Activated CD4-positive, alpha-beta T cell treated with anti-CD3 and anti-CD28 coated beads, Interleukin-2, amount 50 U/mL, for 1 hour (primary cell): ENCODE measurements at places on chromosomes 5 and 9.

GRCh38 chr5:135584918-135585317 is 6.1 kb upstream of the CXCL14 start:
- no peak for DNase-seq

DNA sequence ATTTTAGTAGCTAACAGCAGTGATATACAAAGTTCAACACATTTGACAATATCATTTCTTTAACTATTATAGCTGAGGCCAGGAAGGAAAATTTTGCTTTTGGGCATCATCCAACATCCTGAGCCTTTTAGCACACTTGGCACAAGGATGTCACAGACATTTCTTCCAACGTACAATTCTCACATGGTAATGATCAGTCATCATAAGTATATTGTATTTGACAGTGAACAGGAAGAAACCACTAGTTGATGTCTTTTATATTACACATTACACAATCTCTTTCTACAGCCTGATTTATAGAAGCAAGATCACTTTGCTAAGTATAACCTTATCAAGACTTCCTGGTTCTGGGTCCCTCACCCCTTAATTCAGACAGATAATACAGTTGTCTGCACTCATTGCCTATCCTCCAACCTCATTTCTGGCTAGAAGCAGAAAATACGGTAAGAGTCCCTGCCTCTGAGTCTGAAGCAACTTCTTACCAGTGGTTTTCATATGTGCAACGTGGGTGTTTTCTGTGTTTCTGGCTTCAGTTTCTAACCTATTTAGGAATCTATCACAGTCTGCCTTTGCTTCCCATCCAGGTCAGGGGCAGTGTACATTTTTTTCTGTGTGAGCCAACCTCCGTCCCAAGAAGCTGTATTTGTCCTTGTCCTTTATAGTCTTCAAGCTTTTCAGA is 167.8 kb downstream of the PAM start:
- DNase-seq: no peak

DNA sequence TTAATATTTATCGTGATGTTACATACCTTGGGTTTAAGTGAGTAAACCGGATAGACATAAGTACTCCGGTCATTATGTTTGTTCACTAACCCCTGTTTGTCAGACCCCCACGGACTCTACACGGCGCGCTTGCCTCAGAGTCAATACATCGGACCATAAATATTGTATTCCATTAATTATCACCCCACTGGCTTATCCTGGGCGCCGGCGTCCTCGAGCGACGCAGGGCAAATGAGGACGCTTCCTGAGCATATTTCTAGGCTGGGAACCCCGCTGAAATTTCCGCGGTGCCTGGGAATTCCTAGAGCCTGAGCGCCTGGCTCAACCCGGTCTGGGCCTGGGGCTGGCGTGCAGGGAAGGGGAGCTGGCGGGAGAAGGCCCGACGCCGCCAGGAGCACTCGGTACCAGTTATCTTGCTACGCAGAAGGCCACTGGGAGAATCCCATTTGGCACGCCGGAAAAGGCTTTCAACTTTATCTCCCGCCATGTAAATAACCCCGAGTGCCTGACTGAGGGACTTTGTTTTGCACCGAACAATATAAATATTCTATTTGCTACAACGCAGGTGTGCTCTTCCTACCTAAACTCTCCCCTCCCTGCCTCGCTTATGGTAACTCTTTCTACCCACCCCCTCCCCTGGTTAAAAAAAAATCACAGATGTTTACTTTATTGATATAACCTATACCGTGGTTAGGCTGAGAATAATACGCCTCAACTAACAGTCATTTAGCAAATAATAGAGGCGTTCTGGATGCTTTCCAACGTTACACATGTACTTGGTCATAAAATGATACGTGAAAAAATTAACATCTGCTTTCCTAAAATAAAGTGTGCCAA is 19.4 kb downstream of the NR2F1 start:
- DNase-seq: no peak

- DNase-seq: no peak
Measured at GRCh38 chr5:32551865-32552264, 33.5 kb upstream of the SUB1 start.

DNA sequence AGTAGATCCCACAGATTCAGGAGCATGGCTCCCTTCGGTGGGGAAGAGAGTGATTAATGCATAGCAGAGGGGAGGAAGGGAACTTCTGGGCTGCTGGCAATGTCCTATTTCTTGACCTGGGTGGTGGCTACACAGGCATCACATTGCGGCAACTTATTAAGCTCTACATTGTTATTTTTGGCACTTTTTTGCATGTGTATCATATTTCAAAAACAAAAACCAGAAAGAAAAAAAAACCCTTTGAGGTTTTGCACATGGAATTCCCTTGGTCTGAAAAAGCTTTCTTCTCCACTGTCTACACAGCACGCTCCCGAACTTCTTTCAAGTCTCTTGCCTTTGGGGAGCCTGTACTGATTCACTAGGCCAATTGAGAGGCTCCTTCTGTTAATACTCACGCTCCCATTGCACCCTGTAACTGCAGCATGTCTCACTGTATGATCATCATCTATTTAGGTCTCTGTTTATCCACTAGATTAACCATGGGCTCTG is 25.1 kb downstream of the CEMIP2 start:
- DNase-seq: no peak

DNA sequence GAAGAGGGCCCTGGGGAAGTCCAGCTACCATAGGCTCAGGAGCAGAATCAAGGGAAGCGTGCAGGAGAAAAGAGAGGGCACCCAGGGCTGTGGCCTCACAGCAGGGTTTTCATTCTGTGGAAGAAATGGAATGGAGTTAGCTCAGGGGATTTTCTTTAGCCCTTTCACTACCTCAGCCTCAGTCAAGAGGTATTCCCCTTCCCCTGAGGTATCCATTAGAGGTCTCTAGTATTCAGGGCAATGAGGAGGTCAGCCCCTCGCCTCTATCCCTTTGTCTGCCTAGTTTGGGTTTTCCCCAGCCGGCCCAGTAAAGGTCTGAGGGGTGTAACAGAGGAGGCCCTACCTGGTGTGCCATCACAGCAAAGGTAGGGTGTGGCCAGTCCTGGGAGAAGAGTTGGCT is 21.5 kb downstream of the GFRA3 start:
- DNase-seq: no peak

- DNase-seq: no peak
Measured at GRCh38 chr9:14066831-14067230, 247.1 kb downstream of the NFIB start.

GRCh38 chr5:32733590-32734340 is 22.6 kb downstream of the NPR3 start:
- DNase-seq: no peak

DNA sequence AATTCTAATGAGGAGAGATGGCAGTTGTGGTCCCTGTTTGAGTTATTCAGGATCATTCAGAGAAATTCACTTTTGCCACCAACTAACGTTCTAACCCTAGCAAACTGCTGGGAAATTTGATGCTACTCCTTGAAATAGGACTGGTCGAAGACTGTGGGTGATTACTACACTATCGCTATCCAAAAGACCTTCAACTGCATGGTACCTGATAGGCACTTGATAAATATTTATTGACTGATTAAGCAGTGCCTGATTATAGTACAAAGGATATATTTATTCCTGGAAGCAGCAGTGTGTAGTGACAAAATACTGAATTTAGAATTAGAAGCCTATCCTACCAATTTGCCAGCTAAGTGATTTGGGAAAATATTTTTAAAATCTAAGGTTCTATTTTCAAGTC is 14.1 kb upstream of the MAP3K1 start:
- no peak for DNase-seq

GRCh38 chr5:101435768-101436167 is 532.7 kb upstream of the ST8SIA4 start:
- DNase-seq: no peak

DNA sequence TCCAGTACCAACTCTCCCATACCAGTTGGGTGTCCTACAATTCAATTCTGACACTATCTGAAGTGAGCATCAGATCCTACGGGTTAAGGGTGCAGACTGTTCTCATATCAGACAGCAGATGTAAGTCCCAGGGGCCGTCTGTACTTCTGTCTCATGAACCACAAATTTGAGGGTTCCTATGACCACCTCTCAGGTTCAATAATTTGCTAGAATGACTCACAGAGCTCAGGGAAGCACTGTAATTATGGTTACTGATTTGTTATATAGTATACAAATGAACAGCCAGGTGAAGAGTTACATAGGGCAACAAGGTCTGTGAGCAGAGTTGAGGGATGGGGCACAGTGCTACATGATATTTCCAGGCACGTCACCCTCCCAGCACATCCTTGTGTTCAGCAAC is 499.1 kb downstream of the DMAC1 start:
- no peak for DNase-seq

- no peak for DNase-seq
Measured at GRCh38 chr5:146785065-146785464, 93.5 kb downstream of the PPP2R2B start.

GRCh38 chr5:17261075-17261474 is 43.6 kb downstream of the BASP1 start:
- no peak for DNase-seq

GRCh38 chr5:173180331-173180730 is 36.0 kb downstream of the BNIP1 start:
- DNase-seq: no peak

GRCh38 chr5:104643320-104643719 is 1080.7 kb upstream of the NUDT12 start:
- DNase-seq: no peak

- peak; percentile 30 for DNase-seq
Measured at GRCh38 chr5:172766287-172767108, 4.5 kb downstream of the DUSP1 start.

DNA sequence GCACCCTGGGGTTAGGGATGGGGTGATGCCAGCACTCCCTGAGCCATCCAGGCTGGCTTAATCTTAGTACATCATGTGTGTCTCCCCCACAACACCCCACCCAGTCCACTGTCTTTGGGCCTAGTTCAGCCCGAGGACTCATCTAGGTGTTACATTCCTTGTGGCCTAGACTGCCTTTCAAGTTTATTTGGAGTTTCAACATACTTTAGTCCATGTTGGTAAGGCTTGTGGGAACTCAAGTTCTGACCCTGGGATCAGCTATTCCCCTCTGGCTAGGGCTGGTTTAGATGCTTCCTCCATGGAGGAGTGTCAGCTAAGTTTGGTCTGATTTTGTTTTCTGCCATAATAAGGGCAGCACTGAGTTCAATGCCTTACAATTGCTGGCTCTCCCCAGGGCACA is 302.4 kb downstream of the SMARCA2 start:
- no peak for DNase-seq

- no peak for DNase-seq
Measured at GRCh38 chr9:86185872-86186271, 73.6 kb downstream of the C9orf153 start.

GRCh38 chr5:7388553-7388952 is 7.4 kb upstream of the ADCY2 start:
- no peak for DNase-seq

- DNase-seq: no peak
Measured at GRCh38 chr9:33340186-33340585, 49.9 kb downstream of the NFX1 start.

GRCh38 chr9:2704504-2704903 is 12.8 kb upstream of the KCNV2 start:
- DNase-seq: no peak

- DNase-seq: no peak
Measured at GRCh38 chr5:121108725-121109124, 644.6 kb downstream of the PRR16 start.

DNA sequence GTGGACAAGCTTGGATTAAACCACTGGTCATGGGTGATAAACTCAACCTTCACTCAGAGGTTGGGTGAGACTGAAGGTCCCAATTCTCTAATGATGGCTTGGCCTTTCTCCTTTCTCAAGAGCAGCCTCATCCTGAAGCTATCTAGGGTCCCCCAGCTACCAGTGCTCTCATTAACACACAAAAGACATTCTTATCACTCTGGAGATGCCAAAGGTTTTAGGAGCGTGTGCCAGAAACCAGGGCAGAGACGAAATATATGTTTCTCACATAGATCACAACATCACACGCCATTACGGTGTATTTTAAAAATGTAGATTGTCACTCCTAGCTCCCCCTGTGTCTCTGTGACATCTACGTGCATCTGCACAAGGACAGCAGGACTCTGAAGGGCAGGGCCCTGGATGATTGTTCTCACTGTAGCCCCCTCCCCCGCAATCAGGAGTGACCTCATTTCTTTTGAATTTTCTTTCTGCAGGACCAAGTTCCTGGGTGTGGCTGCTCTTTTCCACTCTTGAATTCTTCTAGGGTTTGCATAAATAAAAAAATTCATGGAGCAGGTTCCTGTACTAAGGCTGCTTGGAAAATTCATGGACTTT is 311.3 kb downstream of the GADD45G start:
- DNase-seq: no peak

GRCh38 chr5:14996997-14997396 is 125.4 kb upstream of the ANKH start:
- no peak for DNase-seq

DNA sequence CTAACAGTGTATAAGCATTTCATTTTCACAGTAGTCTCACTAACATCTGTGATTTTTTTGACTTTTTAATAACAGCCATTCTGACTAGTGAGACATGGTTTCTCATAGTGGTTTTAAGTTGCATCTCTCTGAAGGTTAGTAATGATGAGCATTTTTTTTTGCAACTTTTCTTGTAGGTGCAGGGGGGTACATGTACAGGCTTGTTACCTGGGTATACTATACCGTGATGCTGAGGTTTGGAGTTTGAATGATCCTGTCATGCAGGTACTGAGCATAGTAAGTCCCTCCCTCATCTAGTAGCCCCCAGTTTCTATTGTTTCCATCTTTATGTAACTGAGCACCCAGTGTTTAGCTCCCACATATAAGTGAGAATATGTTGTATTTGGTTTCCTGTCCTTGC is 444.6 kb upstream of the DAB2 start:
- DNase-seq: no peak

GRCh38 chr9:2691626-2692025 is 25.7 kb upstream of the KCNV2 start:
- no peak for DNase-seq

DNA sequence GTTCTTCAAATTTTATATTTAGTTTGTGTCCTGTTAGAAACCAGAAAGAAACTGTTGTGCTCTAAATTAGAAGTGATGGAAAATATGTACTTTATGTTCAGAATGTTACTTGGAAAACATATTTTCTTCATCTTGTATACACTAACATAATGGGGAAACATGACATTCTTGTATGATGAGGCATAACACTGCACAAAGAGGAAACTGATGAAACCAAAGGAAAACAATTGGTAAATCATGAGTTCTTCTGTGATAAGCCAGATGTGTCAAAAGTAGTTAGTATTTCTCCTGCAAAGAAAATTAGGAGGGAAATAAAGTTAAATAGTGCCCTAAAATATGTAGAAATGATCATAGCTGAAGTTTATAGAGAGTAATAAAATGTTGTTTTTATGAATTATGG is 111.1 kb upstream of the FBN2 start:
- DNase-seq: no peak

- DNase-seq: no peak
Measured at GRCh38 chr9:35257986-35258659, 96.3 kb downstream of the UNC13B start.
